ENCODE measurements at places on chromosomes 2 and 18.

DNA sequence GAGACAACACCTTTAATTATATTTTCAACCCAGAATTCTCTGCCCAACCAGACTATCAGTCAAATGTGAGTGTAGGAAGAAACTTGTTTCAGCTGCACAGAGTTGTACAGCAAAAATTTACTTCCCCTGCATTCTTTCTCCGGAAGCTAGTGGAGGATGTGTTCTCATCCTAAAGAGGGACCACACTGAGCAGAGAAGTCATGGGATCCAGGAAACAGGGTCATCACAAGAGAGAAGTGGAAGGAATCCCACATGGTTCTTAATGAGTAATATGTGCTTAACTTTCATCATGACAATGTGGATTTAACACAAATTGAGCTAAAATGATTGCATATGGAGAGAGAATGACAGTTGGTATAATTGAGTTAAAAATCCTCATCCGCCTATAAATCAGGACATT lies 78.2 kb downstream of the INPP4A start:
- DNase-seq = no peak

GRCh38 chr2:240356700-240357640 lies 78.5 kb upstream of the GPC1 start:
- no peak for DNase-seq

- DNase-seq = no peak
These were observed 213.2 kb downstream of the KCNJ3 start for GRCh38 chr2:154911729-154912128.

- DNase-seq = no peak
These were observed 55.3 kb upstream of the ALPP start for GRCh38 chr2:232323328-232323650.

DNA sequence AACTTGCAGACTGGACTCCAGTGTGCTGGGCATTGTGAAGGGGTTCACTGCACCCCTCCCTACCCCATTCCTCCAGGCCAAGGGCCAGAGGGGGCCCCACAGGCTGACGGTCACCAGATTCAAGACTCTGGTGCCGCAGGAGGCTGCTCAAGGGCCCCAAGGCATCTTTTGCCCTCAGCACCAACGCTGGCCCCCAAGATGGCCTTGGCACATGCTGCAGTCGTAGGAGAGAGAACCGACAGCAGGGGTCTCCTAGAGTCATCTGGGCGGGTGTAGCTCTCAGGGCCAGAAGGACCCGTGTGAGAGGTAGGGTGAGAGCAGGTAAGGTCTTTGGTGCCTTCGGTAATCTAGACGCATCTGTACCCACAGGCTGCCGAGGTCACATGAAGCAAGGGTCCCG lies 18.7 kb upstream of the ODC1 start:
- DNase-seq = no peak

DNA sequence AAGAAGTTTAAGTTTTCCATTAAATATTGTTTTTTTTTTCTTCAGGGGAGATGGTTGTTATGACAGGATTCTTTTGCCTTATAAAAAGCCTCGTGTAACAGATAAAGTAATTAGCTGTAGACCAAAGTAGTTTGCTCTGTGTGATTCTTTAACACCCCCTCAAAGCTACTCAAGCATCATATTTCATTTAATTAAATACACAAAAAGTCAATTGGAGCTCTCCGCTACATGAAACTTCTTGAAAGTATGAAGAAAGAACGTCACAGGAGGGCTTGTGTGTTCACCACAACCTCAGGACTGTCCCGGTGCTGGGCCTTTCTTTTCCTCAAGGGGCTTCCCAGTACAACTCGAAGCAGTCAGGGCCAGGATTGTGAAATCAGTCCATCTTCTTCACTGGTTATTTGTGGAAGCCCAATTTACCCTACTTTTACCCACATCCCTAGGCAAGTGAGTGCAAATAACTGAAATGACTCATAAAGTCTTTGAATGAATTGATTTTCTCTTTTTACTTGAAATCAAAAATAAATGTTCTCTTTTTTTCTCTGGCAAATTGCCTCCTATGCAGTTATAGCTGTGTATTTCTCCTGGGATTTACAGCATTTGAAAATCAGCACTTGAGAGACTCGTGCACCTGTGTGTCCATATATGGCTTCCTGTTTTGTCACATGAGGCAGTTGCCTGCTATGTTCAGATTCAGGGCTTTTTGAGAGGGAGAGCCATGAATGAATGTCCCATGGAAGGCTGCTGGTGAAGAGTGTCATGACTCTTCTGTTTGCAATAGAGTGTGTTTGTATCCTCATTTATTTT lies 48.6 kb downstream of the LINC00305 start:
- no peak for DNase-seq

DNA sequence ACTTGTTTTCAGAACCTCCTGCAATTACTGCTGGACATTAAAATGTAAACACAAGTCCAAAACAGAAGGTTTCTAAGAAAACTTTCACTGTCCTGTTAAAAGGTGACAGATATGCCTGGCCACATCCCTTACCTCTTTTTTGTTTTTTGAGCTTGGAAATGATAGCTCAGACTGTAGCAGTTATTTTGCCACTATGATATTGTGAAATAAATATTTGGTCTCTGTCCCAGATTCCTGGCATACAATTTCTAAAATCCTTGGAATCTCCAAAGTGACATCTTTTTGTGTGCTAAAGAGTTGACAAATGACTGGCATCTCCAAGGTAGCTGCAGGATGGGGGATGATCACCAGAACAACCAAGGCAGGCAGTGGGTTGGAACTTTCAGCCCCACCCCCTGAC lies 16.8 kb downstream of the TPGS2 start:
- no peak for DNase-seq

GRCh38 chr2:47631306-47631705 lies 151.6 kb upstream of the MSH6 start:
- DNase-seq = no peak

GRCh38 chr18:13566941-13567746 lies 159.2 kb downstream of the FAM210A start:
- DNase-seq = no peak

- no peak for DNase-seq
These were observed 50.6 kb upstream of the ITSN2 start for GRCh38 chr2:24410976-24411375.

DNA sequence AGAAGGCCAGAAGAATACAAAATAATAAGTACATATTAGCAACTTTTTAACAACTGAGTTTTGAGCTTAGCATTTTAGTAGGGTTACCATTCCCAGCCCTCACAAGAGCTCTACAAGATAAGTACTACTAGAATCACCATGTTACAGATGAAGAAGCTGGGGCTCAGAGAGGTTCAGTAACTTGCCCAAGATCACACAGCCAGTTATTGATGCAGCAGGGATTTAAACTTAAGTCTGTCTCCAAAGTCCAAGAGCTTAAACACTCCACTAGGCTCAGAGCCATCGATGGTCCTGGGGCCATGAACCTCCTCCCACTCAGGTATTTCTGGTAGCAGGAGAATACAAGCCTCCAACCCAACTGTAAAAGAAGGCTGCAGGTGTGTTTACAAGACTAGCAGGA lies 30.8 kb downstream of the TNS1 start:
- DNase-seq = no peak

DNA sequence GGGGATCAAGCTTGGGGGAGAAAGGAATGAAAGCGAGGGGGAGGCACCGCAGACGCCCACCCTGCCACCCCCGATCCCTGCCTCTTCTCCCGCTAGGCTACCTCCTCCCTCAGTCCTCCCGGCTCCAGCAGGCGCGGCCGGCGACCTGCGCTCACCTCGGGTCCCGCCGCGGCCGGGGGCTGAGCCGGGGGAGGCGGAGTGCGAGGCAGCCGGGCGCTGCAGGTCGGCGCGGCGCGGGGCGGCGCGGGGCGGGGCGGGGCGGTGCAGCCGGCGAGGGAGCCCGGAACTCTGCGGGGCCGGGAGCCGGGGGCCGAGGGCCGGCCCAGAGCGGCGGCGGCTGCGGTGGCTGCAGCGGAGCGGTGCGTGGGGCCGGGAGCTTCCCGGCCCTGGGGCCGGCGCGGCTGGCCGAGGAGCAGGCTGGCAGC lies 477 bp downstream of the ACVR1 start:
- peak; percentile 40 for DNase-seq

GRCh38 chr2:96540136-96540535 lies 3.6 kb downstream of the ARID5A start:
- DNase-seq = no peak

DNA sequence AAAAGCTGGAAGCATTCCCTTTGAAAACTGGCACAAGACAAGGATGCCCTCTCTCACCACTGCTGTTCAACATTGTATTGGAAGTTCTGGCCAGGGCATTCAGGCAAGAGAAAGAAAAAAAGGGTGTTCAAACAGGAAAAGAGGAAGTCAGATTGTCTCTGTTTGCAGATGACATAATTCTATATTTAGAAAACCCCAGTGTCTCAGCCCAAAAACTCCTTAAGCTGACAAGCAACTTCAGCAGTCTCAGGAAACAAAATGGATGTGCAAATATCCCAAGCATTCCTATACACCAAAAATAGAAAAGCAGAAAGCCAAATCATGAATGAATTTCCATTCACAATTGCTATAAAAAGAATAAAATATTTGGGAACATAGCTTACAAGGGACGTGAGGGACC lies 11.1 kb downstream of the SLC8A1 start:
- DNase-seq = no peak

- DNase-seq = no peak
These were observed 473.7 kb upstream of the SALL3 start for GRCh38 chr18:78505851-78506461.

DNA sequence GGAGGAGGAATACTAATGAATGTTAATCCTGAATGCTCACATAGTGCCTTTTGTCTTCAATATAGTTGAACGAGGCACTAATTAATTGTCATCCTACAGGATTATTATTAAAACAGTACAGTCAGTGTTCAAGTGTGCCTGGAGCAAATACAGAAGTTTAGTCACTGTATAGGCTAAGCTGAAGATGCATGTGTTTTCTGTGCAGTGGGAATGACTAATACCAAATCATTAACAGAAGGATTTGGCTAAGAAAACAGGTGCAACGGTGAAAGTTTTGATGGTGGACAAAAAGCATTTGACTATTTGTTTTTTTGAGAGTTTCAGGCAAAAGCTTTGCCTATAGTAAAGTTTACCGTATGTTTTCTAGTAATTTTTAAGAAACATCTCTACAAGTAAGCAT lies 62.8 kb downstream of the DCC start:
- DNase-seq = no peak

- no peak for DNase-seq
These were observed 86.4 kb upstream of the B3GNT2 start for GRCh38 chr2:62109554-62109953.
